Substantia nigra (tissue), 51 donors: ENCODE measurements at places on chromosomes 5 and 9.

DNA sequence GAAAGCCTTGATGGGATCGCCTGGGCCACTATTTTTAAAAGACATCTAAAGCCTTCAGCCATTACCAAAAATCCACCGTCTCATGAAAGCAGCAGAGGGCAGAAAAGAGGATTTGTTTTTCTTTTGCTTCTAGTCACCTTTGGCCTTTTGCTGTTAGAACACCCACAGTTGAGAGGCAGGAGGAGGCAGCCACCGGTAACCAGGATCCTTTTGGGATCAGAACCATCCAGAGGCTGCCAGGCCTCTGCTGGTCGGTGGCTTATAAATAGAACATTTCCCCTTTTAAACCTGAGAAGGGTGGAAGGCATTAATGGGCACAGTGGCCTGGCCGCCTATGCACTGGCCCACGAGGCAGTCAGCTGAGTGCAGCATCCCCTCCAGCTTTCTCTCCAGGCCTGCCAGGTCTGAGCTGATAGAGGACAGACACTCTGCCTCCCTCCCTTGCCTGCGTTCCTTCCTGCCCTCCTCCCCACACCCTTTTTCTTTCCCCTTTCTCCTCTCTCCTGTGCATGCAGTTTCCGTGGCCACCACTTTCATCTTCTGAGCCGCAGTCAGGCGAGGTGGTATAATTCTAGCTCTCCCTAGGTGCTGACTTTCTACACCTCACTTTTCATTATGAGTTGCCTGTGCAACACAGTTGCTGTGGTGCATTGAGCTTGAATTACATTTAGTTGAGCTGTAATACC lies 253.4 kb downstream of the ARHGAP26 start:
- peak; percentile 50 for DNase-seq

DNA sequence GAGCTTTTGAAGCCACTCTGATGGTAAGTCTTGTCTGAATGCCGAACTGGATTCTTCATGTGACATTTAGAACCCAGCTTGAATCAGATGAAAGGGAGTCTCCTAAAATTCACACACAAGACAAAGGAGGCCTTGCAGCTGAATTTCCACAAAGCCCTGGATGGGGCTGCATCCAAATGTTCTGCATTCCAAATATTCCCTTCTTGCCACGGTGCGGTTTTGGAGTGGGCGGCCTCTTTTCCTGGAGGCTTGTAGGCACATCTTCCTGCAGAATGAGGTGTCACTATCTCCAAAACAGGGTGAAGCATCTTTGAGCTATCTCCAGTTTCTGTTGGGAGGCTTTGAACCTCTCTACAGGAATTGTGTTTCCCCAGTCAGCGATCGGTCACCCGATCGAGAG lies 342.7 kb downstream of the ARHGEF28 start:
- no peak for DNase-seq

DNA sequence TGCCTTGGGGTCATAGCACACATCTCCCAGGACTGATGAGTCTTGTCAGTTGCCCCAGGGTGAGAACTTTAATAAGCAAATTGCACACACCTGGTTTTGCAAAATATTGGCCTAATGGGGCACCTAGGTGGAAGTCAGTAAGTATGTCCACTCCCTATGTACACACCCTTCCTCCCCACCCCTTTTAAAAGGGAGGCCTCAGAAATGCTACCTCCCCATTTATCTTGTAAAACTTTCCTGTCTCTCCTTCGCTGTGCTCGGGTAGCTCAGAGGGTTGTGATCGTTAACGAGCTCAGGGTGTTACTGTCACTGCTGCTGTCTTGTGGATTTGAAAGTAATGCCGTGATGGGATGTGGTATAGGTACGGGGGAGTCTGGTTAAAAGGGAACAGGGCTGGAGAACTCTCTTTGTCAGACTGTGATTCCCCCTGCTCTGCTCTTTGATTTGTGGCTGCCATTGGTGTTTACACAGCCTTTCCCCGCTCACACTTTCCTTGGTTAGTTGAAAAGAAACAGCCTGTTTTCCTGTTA lies 26.2 kb downstream of the ZNF462 start:
- no peak for DNase-seq

GRCh38 chr5:94425396-94425795 lies 193.0 kb downstream of the KIAA0825 start:
- no peak for DNase-seq

DNA sequence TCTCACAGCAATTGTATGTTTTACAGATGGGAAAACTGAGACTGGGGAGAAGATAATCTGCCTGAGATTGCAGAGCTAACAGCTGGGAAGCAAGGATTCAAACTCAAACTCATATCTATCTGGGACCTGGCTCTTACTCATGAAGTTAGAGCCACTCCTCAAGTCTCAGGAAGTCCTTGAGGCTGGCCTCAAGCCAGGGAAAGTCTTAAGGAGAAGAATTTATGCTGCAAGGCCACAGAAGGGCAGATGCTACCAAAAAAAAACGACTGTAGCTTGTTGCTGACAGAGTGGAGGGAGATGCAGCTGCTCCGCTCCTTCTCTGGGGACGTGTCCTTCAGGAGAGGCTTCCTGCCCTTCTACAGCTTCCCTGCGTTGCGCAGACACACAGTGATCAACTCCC lies 39.8 kb downstream of the BARHL1 start:
- no peak for DNase-seq

DNA sequence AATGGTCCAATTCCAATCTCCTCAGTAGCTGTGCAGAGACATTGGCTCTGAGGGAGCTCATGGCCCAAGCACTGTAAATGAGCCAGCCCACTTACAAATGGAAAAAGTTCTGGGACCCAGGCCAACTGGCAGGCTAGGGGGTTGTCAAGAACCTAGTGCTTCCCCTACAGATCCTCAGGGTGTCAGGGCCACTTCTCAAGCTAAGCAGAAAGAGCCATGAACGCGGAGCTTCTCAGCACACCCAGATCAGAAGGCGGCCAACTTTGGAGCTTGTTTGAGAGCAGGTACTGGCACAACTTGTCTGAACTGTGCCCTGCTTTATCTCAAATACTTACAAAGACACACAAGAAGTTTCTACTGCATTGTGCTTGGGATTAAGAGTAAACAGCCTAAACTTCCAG lies 17.5 kb downstream of the TLE1 start:
- DNase-seq = peak; percentile 77

- DNase-seq = no peak
These were observed 21.0 kb upstream of the POMT1 start for GRCh38 chr9:131481441-131482342.

GRCh38 chr5:39678534-39678933 lies 253.8 kb upstream of the DAB2 start:
- DNase-seq = no peak

- no peak for DNase-seq
These were observed 347.6 kb downstream of the GADD45G start for GRCh38 chr9:89952401-89952800.

DNA sequence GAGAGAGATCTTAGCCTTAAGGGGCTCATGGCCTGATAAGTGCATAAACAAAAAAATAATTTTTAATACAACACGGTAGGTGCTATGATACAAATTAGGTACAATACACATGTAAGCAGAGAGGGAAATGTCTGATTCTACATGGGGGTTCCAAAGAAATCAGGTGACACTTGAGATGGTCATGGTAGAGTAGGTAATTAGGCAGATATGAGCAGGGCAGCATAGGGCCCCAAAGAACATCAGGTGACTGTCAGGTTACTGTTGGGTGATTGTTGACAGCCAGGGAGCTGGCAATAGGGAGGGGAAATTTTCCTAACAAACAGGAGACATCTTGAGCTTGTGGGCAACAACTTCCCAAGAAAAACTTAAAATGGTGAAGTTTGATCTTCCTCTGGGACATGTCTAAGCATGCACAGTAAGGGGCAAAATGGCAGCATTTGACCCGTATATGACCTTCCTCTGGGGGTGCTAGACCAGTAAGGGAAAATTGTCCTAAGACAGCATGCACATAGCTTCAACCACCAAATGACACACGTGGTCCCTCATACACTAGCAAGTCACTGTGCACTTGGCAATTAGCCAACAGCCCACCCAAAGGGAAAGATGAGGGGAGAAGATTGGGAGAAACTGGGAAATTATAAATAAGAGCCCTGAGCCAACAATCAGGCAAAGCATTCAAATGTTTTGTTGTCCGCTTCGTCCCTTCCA lies 37.3 kb upstream of the TENT4A start:
- no peak for DNase-seq

GRCh38 chr9:14935964-14936363 lies 25.7 kb upstream of the FREM1 start:
- DNase-seq = no peak

DNA sequence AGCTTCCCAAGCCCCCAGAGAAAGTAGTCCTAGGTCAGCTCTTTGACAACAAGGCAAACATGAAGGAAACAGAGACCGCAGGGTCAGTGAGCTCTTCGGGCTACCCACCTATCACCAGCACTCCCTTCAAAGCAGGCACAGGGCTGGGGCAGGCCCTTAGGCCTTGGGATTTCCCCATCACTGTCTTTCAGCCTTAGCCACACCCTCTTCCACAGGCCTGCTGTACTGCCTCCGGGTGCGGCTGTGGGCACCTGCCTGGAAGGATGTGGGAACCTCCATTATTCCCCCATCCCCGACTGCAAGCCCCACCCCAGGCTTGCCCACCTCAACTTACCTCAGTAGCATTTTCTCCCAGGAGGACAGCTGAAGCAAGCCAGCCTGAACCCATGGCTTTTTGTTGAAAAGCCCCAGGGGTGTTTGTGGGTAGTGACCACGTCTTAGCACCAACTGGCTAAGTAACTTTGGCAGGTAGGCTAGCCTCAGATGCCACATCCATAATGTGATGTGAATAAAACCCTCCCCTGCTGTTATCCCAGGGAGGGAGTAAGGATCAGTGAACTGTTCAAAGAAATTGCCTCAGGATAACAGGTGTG lies 100.2 kb downstream of the PIK3R1 start:
- DNase-seq = no peak

- no peak for DNase-seq
These were observed 103.9 kb upstream of the SMIM23 start for GRCh38 chr5:171681677-171682076.

DNA sequence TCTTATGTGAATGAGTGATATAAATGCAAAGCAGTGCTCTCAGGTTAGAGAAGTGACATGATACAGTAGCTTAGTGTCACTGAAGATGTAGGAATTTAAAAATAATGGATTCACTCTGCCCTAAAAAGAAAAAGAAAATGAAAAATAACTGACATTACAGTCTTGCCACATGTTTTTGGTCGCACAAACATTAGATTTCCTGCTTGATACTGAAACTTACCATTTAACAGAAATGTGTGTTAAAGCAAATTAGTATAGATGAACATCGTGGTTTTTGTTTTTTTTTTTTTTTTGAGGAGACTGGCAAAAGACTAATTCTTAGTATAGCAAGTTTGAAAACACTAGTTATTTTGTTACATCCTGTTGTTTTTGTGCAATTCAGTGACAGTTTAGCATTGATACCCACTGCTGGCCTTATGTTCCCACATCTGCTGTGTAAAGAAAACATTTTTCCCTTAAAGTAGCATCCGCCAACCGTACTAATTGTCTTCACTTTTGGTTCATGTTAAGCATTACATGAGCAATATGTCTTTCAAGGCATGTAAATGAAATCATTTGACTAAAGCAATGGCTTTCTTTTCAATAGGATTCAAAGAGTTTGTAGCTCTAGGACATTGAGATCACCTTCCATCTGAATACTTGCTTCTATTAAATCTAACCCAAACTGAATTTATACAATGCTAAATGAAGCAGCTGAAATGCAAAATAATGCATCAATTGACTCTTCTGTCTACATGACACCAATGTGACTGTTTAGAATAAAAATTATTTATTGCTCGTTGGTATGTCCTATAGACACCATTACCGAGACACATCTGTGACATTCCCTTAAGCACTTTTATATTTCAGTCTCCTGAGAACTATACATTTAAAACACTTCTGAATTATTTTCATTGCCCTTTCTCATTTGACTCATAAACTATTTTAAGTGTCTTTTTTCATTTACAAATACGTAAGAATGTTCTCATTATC lies 859.1 kb downstream of the MAT2B start:
- no peak for DNase-seq

DNA sequence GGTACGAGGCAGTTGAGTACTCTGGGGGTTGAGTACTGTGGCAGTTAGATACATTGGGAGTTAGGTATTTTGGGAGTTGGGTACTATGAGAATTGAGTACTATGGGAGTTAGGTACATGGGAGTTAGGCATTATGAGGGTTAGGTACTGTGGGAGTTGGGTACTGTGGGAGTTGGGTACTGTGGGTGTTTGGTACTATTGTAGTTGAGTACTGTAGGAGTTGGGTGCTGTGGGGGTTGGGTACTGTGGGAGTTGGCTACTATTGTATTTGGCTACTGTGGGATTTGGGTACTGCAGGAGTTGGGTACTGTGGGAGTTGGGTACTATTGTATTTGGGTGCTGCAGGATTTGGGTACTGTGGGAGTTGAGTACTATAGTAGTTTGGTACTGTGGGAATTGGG lies 4.8 kb upstream of the SLC6A19 start:
- DNase-seq = no peak

DNA sequence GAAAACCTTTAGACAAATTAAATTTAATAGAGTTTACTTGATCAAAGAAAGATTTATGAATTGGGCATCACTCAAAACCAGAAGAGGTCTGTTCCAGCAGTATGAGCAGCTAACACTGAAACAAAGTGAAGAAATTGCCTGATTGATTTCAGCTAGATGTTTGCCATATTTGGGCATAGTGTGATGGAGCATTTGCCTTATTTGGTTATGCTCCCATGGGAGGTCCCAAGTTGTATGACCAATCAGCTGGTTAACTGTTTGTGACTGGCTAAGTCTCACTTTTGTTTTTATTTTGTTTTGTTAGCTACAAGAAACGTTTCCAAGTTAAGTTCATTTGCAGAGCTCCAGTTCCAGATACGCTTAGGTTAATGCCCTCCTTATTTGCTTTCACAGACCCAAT lies 53.3 kb upstream of the LMNB1 start:
- DNase-seq = no peak

DNA sequence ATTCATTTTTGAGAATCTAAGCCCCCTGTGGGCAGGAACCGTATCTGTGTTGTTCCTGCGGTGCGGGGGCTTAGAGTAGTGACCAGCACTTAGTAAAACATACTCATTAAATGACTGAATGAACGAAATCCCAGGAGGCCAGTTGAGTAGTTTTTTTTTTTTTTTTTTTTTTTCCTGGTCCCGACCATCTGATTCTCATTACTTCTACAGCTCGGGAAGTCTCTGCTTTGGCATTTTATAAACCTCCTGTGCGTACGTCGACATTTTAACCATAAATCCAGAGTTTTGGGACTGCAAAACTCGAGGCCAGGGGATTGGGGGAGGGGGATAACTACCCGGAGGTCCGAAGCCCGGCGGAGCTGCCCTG lies 31.5 kb upstream of the SPRY4 start:
- DNase-seq = no peak

DNA sequence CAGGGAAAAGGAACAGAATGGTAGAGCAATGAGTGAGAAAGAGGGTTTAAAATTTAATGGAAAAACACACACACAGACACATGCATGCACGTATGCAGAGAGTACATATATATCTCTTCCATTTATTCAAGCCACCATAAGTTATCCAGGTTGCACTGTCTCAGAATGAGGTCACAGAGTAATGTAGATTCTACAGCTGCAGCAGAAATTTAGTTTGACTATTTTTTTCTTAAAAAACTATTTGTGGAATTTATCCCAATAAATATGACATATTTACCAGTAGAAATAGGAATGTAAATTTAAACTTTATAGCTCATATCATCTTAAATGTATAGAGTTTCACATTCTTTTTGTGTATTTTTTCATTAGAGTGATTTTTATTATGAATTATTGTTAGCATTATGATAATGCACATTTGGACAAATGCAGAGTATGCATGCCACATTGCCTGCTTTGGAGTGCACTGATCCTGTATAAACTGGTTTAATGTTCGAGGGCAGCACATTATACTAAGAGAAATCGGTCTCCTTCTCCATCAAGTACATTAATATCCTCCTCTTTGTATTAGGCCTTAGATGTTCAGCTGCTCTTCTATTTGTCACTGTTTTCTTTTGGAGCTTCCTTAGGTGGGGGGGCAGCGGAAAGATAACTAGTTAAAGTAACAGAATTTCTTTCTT lies 216.3 kb upstream of the TARS1 start:
- no peak for DNase-seq
